Fibroblast of upper back skin (primary cell): ENCODE measurements at places on chromosomes 16 and 17.

GRCh38 chr17:16551878-16552636 lies 16.9 kb downstream of the ZNF287 start:
- DNase-seq, result no peak

DNA sequence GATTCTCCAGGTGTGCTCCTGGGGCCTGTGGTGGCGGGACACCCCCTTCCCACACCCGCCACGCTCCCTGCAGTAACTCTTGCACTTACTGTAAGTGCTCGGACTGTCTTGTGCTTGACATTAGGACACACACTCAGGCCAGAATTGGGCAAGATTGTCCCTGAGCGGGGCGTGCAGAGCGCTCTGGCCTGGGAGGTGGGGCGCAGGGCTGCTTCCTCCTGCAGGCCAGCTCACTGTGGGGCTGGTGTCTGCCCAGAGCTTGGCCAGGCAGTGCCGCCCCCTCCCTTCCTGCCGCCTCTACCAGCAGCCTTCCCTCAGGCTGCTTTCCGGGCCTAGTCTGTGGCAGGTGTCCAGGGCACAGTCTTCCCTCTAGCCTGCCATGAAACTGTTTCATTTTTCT lies 6.1 kb upstream of the ATP6V0C start:
- no peak for DNase-seq

DNA sequence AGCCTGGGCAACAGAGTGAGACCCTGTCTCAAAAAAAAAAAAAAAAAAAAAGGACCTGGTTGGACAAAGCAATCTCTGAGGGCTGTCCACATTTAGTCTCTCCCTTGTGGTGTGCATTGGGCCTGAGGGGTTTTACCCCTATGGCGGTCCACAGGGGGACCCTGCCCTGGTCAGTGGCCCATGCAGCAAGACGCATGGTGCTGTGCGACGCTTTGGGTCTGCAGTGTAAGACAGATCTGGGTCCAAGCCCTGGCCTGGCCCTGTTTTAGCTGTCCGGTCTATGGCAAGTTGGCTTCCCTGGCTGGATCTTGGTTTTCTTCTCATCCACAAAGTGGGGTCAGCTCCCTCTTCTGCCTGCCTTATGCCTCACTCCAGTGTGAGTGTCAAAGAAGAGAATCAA lies 123.2 kb upstream of the NLRP1 start:
- DNase-seq, result no peak

GRCh38 chr16:18999045-18999393 lies 15.3 kb downstream of the TMC7 start:
- no peak for DNase-seq

GRCh38 chr17:44942456-44942855 lies 5.1 kb downstream of the KIF18B start:
- DNase-seq, result no peak

DNA sequence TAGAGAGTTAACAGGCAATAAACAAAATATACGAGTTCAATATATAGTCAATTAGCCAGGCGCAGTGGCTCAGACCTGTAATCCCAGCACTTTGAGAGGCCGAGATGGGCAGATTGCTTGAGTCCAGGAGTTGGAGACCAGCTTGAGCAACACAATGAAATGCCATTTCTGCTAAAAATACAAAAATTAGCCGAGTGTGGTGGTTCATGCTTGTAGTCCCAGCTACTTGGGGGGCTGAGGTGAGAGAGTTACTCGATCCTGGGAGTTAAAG lies 69.8 kb upstream of the TOB1 start:
- no peak for DNase-seq

DNA sequence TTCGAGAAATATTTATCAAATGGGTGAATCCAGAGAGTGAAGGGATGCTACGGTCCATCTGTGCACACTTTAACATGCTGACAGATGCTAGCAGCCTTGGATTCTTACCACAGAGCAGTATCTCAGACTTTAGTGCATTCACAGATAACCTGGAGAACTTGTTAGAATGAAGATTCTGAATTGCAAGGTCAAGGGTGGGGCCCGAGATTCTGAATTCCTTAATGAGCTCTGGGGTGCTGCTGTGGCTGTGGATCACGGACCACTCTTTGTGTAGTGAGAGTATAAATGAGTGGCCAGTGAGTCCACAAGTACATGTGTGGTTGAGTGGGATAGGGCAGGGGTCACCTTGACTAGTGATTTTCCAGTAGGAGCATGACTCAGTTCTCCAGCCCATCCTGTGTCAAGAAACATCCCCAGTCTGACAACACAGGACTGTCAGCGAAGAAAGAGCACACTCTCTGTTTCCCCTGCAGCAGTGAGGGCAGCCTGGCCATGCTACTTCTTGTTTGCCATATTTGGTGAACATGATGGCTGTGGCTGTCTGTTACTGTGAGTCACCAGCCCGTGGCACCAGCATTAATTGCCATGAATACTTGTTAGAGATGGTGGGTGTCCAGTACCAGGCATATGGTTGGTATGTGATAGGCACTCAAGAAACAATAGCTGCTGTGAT lies 13.0 kb upstream of the SALL1 start:
- DNase-seq, result peak; percentile 55

DNA sequence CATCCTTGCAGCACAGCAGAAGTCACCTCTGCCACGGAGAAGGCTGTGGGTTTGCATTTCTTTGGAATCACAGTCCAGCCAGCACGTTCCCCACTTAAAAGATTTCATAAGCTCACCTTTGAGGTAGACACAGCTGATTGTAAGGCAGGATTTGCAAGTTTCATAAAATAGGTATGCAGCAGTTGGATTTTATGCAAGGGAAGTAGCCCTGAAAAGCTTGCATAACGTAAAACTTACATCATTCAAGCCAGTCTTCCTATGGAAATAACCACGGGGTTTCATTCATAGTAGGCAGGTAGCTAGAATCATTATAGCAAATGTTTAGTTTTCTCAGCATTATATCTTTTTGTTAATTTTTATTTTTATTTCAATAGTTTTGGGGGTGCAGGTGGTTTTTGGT lies 49.8 kb upstream of the ARHGAP44 start:
- no peak for DNase-seq
